ENCODE measurements at places on chromosomes 4 and X.

- no peak for DNase-seq
Observed at GRCh38 chrX:10754445-10754844, 134.1 kb upstream of the MID1 start.

- no peak for DNase-seq
Observed at GRCh38 chr4:95181243-95181995, 367.4 kb downstream of the UNC5C start.

DNA sequence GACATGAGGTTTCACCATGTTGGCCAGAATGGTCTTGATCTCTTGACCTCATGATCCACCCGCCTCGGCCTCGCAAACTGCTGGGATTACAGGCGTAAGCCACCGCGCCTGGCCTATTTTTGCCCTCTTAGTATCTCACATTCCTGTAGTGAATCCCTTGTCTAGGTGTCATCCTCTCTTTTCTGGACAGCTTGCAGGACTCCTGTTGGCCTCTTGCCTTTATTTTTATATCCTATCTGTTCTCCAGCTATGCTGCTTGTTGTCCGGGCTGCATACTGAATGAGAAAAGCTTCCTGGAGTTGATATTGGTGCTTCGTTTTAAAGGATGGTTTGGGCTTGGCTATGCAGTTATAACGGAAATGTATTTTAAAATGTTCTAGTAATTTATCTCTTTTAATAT, 148.6 kb downstream of the TLL1 start:
- DNase-seq, result no peak

DNA sequence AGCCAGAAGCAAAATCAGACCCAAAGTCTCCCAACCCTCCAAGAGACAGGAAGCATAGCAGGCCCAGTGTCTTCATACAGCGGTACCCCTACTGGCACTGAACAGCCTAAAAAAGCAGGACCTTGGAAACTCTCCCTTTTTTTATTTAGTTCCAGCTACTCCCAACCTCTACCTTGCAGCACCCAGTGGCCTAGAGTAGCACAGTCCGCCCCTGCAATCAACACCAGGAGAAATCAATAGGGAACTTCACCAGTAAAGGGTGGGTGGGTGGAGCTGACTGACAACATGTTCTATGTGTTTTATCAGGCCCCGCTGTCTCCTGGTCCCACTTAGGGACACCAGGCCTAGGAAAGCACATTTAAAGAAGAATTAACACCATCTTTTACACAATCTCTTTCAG, 378.5 kb upstream of the CT83 start:
- DNase-seq, result no peak

GRCh38 chr4:83282049-83282535, 2.5 kb downstream of the COQ2 start:
- DNase-seq, result no peak

DNA sequence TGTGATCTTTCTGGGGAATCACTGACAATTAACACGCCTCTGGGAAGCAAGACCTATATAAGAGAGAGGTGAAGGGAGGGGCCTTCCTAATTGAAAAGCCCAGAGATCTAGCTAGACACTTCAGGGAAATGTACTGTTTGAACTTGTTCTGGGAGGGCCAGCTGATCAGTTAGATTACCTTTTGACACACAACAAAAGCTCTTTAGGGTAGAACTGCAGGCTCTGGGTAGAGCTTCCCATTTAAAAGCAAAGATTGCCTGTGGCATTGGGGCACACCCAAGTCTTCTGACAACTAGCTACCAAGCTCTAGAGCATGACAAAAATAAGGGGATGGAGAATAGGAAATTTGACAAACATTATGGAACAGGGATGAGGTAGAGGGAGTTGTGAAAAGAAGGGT, 26.3 kb downstream of the AREG start:
- no peak for DNase-seq

GRCh38 chrX:47143894-47144625, 442 bp downstream of the NDUFB11 start:
- no peak for DNase-seq

DNA sequence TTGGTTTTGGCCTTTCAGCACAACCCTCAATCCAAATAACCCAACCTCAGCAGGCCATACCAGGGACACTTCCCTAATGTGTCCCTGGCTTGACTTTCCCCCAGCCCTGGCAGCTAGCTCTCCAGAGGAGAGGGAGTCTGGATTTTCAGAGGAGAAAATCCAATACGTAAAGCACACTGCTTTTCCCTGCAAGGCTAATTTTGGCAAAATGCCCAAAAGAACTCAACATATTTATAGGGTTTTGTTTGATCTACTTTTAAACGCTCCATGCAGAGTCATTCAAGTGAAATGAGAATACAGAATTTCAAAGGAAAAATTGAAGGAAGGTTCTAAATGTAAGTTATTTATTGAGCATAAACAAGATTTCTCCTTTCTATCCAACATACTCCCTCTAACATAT, 167.2 kb downstream of the SH3KBP1 start:
- no peak for DNase-seq

DNA sequence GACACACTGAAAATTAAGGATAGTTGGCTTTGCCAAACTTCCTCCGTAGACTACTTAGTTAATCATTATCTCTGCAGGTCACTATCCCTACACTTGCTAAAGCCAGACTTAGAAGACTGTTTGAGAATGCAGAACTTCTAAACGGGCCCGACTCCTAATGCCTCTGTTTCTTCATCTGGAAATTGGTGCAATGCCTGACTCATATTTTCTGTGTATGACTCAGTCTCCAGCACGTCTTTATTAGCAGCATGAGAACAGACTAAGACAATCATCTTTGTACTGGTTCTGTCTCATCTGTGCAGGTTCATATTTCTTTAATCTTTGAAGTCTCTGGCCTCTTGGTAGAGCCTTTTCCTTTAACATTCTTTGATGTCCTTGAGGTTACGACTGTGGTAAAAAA, 411.9 kb upstream of the ACTRT1 start:
- no peak for DNase-seq

DNA sequence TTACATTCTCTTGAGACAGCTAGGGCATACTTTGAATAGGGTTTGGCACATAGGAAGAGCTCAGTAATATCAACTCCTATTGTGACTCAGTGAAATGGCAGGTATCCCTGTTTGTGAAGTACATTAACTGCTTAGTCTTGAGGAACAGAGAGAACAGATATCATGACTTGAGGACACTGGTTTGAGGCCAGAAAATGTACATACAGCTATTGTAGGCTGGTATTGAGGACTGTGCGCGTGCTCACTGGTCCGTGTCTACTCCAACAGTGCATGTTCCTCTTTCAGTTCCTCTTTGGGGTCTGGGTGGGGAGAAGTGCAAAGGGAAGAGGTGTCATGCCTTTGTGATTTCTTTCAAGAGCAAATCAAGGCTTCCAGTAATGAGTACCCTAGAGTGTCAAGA, 34.6 kb upstream of the TBC1D9 start:
- DNase-seq, result no peak

- no peak for DNase-seq
Observed at GRCh38 chrX:72105436-72105835, 26.3 kb downstream of the RTL5 start.

GRCh38 chr4:24024605-24025004, 134.8 kb upstream of the PPARGC1A start:
- peak; percentile 78 for DNase-seq

- DNase-seq, result no peak
Observed at GRCh38 chr4:113711883-113712662, 49.5 kb downstream of the CAMK2D start.

DNA sequence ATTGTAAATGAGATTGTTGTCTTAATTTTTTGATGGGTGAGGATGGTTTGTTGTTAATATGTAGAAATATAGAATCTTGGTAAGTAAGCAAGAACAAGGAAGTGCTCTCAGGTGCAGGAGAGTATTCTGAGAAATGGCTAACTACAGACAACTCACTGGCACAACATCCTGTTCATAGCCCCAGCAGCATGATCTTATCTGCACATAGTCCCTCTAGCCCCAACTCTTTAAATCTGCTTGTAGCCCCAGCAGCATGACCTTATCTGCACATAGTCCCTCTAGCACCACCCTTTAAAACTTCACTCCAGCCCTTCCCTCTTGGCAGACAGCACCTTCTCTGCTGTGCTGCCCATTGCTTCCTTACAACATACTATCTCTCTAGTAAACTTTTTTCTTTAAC, 1957.1 kb upstream of the ADGRL3 start:
- DNase-seq, result no peak

- DNase-seq, result no peak
Observed at GRCh38 chrX:12989461-12989860, 14.6 kb downstream of the TMSB4X start.

Measured in retinal pigment epithelial cell (primary cell).